SW480 (cell line): ENCODE measurements at places on chromosomes 5 and 9.

GRCh38 chr9:68872026-68872501 lies 141.8 kb downstream of the PRKACG start:
- no peak for DNase-seq

DNA sequence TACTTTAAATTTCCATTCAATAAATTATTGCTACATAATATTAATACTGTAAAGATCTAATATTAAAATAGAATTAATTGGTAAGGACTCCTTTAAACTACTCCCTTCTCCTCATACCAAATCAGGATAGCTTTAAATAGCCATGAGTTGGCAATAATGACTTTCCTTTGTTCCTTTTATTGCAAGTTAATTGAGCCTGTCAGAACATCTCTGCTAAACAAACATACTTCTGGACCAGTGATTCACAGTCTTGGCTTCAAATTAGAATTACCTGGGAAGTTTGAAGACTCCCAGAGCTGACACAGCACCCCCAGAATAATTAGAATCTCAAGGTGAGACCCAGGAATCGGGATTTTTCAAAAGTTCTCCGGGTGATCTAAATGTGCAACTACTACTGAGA lies 18.7 kb downstream of the C5orf58 start:
- DNase-seq: no peak

DNA sequence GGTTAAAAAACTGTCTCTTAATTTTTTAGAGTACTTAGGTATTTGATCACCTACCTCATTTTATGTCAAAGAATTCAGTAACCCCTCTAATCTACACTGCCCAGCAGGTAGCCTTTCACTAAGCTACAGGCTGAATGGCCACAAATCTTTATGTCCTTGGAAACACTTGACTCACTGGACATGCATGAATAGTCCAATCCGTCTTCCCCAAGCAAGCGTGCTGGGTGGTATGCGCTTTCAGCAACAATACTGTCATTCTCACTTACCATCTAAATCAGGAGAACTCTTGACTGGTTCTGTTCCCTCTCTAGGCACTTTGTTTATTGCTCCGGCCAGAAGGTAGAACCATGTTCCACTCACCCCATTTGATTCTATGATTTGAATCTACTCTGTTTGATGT lies 73.1 kb downstream of the TRPM3 start:
- no peak for DNase-seq

DNA sequence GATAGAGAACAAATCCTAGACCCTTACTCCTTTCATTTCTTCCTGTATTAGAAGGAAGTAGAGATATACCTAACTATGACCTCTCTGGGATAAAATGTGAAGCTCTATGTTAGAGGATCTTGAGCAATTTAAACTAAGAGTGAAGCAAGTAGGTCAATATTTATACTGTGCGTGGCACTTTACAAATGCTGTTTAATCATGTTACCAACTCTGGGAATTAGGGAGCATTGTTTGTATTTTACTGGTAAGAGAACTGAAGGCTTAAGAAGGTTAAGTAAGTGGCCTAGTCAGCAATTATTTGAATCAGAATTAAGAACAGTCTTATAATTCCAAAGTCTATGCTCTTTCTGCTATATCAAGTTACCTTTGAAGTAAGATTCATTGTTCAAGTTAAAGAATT lies 12.0 kb downstream of the TNC start:
- no peak for DNase-seq

- DNase-seq: no peak
These were observed 91.8 kb downstream of the UBE2R2 start for GRCh38 chr9:33908749-33909148.

- DNase-seq: no peak
These were observed 13.8 kb downstream of the PDCL start for GRCh38 chr9:122814545-122814944.

DNA sequence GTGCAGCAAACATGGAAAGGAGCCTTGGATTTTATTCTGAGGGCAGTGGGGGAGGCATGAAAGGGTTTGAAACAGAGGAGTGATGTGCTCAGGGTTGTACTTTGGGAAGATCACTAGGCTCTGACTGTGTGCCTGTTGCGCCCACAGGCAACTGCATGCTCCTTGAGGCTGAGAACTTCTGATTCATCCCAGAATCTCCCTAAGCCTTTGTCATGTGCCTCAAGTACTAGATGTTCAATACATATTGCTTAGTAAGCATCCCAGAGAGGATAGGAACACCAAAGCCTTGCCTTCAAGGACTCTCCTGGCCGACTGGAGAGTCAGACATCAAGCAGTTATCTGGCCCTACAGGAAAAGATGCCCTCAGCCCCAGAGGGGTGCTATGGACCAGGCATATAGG lies 54.1 kb downstream of the ARHGEF37 start:
- no peak for DNase-seq

GRCh38 chr5:81183811-81184748 lies 49.0 kb upstream of the CKMT2 start:
- no peak for DNase-seq

- no peak for DNase-seq
These were observed 53.1 kb downstream of the C7 start for GRCh38 chr5:40962207-40962955.

DNA sequence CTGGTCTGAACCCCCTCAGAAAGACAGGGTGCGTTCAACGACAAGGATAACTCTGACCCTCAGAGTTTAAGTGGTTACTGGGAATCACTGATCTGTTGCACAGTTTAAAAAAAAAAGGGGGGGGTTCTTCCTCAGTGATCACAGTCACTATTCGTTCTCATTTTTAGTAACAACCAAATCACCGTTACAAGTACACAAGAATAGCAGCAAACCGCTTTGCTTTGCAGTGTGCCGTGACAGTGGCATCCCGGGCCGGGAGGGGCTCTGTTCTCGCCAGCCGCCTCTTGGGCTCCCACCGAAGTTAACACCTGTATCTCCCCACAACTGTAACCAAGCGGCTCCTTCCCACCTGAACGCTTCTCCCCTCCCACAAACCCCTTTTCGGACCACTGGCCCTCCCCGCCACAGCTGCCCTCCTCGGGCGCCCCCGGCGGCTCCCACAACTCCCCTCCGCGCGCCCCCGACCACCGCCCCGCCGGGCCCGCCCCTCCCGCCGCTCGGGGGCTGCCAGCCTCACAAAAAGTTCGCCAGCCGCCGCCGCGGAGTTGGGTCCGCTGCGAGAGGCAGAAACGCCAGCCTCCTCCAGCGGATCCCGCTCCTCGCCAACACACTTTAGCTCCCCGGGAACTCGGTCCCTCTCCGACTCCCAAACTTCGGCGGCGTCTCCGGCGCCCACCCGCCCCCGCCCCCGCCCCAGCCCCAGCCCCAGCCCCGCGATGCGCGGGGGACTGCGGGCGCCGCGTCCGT lies 1.2 kb downstream of the SSBP2 start:
- peak; percentile 42 for DNase-seq
